LHCN-M2 (cell line): ENCODE measurements at places on chromosomes 7 and 10. TPM values are rescaled to one million over a fixed set of nuclear protein-coding genes. Genes with fewer than 3 reads are reported as not detected.
A peak's percentile ranks its signal among the peaks of the same experiment; 100 is the strongest.

Gene CTBP2
- 51.1 and 51.9 TPM in 2 replicates for total RNA-seq

Gene APBB1IP
- total RNA-seq = not detected in 2 replicates

Gene CALHM3
- not detected in 2 replicates for total RNA-seq

Gene CLCN1
- not detected in 2 replicates for total RNA-seq

Gene SMO
- 1.8 and 2.2 TPM in 2 replicates for total RNA-seq

Gene RAPGEF5
- total RNA-seq = under 0.01 and 0.06 TPM in 2 replicates

Gene IFIT1B
- total RNA-seq = not detected in 2 replicates

GRCh38 chr7:75629044-75629443 lies 109.7 kb downstream of the HIP1 start:
- no peak for DNase-seq

DNA sequence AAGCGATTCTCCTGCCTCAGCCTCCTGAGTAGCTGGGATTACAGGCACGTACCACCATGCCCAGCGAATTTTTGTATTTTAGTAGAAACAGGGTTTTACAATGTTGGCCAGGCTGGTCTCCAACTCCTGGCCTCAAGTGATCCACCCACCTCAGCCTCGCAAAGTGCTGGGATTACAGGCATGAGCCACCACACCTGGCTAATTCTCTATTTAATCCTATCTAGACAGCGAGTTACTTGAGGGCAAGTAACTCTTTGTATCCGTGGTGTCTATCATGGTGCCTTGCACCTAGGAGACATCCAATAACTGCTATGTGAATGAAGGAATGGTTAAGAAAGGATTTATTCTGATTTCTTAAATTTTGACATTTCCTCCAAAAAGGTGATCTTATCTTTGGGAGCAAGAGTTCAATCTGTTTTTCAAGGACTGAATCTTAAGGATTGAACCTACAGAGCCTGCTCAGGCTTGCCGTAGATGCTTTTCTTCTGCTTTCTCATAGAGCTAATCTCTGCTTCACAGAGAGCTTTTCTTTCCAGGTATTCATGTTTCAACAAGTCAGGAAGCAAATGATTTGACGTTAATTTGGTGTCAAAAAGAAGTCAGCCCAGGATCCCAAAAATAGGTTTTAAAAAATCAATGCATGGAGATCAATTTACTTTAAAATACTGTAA lies 101.6 kb downstream of the CUL2 start:
- no peak for DNase-seq

DNA sequence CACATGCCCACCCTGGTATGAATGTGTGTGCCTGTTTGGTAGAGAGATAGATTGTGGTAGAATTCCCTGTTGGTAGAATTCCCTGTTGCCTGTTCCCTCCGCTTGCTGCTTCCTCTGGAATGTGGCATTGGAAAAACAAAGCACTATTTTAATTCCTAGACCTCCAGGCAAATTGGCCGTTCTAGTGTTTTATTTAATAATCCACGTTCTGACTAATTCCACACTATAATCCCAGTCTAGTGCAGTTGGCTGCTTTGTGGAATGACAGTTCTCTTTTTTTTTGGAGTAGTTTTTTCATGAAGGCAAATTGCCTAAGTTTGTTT lies 2.0 kb downstream of the HECW1 start:
- no peak for DNase-seq

DNA sequence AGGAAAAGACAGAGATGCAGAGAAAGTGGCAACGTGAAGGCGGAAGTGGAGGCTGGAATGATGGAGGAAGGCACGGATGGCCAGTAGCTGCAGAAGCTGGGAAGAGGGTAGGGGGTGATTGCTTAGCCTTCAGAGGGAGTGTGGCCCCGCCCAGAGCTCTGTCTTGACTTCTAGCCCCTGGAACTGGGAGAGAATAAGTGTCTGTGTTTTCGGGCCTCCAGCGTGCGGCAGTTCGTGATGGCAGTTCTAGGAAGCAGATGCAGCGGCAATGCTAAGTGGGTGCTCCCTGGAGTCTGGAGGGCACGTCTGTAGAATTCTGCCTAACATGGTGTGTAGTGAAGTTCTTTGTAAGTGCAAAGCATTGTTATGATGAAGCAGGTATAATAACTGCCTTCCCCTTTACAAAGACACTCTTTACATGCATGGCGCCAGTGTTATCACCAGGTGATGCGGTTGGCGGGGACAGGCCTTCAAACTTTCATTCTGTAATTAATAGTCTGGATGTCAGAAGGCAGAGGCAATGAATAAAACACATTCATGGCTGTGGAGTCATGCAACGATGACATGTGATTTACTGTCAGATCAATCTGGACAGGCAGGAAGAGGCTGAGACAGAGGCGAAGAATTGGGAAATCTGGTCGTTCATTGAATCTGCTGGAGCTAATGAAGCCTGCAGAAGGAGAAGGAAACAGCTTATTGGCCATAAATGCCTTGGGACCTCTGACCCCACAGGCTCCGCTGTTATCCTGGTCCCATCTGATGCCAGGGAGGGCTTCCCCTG lies 228.6 kb downstream of the GLRX3 start:
- DNase-seq = no peak

DNA sequence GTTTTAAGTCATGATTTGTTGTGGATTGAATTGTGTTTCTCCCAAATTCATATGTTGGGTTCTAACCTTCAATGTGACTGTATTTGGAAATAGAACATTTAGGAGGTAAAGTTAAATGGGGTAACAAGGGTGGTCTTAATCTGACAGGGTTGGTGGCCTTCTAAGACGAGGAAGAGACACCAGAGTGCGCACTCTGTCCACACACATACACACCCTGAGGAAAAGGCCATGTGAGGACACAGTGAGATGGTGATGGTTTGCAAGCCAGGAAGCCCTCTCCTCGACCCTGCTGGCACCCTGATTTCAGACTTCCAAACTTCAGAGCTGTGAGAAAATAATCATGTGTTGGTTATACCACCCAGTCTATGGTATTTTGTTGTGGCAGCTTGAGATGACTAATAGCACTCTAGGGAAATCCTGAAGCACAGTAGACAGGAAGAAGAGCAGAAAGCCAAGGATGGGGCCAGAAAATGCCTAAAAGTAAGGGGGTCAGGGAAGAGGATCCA lies 28.0 kb upstream of the SEM1 start:
- peak; percentile 13 for DNase-seq

GRCh38 chr10:88542522-88542921 lies 40.6 kb downstream of the RNLS start:
- no peak for DNase-seq

DNA sequence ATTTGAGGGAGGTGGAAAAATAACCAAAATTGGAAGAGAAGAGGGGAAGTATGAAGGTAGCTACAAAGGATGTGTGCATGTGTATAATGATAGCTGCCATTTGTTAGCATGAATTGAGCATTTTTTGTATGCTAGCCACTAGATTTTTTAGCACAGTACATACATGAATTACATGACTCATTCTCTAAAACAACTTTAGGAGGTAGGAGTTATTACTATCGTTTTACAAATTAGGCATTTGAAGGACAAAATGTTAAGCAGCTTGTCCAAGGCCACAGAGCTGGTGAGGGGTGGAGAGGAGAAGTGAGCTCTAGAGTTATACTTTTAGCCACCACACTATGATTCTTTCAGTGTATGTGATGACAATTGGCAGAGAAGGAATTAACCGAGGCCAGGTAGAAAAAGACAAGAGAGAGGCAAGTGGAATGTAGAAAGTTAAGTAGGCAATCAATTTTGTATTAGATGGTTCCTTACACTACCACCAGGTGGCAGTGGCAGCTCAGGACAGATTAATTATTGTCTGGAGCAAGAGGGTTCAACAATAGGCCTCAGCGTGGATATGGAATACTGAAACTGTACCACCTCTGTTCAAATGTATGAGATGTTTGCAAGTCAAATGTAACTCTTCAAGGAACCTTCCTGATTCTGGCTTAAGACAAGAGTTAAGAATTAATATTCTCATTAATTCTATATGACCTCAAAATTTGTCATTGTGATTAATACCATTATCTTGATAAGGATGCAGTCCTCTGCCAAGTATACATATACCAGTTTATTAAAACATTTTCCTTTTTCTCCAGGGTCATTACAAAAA lies 128.0 kb downstream of the MBL2 start:
- DNase-seq = peak; percentile 55

DNA sequence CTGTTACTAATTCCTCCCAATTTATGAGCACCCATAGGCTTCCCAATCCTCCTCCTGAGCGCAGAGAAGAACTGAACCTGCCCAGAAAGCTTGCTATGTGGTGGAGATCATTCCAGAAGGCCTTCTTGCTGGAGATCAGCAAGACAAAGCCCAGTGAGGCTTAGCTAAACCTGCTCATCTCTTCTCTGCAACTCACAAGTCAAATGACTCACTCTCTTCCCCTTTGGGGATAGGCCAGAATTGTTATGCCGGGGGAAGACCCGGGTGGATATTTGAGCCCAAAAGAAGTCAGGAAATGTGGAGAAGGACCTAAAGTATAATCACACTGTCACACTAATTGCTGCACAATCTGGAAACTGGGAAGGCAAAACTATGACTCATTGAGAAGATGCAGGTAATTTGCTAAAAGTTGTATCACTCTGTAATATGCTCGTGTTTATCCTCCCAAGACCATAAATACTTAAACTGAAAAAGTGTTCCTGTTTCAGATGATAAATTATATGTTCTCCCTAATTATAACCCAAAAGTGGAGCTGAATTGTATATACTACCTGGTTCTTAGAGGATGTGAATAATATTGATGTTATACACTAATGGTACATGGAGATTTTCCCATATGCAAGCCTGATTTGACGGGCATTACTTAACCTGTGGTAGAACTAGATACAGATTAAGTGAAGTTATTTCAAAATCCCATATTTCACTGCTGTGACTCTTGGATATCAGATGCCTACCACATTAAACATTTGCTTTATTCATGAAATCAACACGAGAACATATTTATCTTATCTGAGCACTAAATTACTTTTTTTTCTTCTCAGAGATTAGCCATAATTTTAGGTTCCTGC lies 6.4 kb downstream of the NEBL start:
- DNase-seq = peak; percentile 1

DNA sequence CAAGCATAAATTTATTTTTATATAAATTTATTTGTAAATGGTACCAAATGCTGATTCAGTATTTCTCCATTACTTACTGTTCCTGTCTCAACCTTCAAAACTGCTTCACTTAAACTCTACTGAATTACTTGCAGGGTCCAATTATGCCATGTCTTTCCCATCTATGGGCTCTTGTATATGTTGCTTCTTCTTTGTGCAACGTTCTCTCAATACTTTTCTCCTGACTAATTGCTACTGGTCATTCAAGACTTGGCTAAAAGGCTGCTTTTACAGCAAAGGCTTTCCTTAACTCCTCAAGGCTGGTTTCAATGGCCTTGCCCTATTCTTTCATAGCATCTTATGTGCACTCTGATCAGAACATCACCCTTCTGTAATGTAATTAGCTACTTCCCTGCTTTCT lies 67.9 kb downstream of the RNLS start:
- DNase-seq = no peak

GRCh38 chr7:157432957-157433576 lies 96.3 kb downstream of the DNAJB6 start:
- no peak for DNase-seq

GRCh38 chr10:99540657-99541531 lies 8.2 kb downstream of the NKX2-3 start:
- no peak for DNase-seq

DNA sequence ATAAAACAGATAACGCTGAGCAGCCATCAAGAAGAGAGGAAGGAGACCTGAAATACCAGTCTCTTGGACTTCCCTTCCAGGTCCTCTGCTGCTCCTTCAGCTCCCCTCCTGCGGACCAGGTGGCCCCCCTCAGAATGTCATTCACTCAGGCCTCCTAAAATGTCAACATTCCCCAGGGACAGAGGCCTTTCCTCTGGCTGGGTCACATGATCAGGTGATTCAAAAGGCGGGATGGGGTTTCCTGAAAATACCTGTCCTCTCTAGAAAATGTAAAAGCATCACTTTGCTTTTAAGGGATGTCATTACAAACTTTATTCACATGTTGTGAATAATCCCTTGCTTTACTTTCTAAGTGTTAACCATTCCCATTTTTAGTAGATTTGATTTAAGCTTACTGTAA lies 311.1 kb downstream of the INHBA start:
- DNase-seq = no peak

DNA sequence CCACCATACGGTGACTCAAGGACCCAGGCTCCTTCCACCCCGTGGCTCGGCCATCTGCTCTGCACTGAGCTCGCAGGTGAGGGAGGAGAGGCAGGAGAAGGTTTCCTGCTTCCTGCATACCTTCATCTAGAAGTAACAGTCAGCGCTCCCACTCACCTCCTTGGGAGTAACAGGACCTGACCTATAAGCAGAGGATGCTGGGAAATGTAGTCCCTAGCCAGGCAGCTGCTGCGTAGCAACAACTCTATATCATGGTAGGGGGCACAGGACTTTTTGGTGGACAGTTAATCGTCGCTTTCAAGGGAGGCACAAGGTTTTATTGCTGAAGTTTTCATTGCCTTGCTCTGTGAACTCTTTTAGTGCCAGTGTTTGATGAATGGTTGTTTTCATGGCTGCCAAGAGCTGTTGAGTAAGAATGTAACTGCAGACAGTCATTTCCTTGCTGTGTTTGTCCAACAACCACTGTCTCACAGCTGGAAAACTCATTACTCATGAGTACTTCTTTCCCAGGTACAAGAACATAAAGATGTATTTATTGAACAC lies 10.2 kb upstream of the ZFYVE27 start:
- peak; percentile 70 for DNase-seq

DNA sequence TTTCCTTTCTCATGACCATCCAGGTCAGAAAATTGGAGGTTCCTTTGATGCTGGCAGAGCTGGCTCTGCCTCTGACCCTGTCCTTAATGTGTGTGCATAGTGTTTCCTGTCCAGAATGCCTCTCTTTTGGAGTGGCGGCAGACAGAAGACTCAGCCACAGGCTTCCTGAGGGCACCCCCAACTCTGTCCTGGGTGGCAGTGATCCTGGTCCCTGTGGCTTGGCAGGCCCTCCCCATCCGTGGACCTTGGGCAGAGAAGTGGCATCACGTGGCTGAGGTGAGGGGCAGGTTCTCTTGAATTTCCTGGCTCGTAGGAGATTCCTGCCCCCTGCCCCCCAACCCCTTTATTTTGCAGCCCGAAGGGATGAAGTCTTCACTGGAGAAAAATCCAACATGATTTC lies 133.1 kb downstream of the RGS10 start:
- DNase-seq = no peak
